ENCODE measurements at places on chromosomes 13 and 19.

GRCh38 chr13:110771194-110771593, 57.7 kb downstream of the ING1 start:
- DNase-seq = no peak

DNA sequence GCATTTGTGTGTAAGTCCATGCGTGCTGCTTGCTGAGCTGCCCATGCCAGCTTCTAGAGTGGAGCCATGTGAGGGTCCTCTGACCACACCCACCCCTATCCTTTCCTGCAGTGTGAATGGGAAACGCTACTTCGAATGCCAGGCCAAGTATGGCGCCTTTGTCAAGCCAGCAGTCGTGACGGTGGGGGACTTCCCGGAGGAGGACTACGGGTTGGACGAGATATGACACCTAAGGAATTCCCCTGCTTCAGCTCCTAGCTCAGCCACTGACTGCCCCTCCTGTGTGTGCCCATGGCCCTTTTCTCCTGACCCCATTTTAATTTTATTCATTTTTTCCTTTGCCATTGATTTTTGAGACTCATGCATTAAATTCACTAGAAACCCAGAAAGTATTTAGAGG, 10.3 kb downstream of the TBCB start:
- DNase-seq = no peak

- DNase-seq = peak; percentile 80
Observed at GRCh38 chr19:18789883-18790565, 1.1 kb downstream of the COMP start.

- no peak for DNase-seq
Observed at GRCh38 chr13:58804832-58805231, 1173.3 kb downstream of the PCDH17 start.

GRCh38 chr13:99894840-99895443, 76.6 kb downstream of the ZIC5 start:
- DNase-seq = no peak

- DNase-seq = no peak
Observed at GRCh38 chr13:95176611-95177259, 124.5 kb downstream of the ABCC4 start.

- no peak for DNase-seq
Observed at GRCh38 chr13:69579351-69579750, 528.3 kb upstream of the ATXN8OS start.

DNA sequence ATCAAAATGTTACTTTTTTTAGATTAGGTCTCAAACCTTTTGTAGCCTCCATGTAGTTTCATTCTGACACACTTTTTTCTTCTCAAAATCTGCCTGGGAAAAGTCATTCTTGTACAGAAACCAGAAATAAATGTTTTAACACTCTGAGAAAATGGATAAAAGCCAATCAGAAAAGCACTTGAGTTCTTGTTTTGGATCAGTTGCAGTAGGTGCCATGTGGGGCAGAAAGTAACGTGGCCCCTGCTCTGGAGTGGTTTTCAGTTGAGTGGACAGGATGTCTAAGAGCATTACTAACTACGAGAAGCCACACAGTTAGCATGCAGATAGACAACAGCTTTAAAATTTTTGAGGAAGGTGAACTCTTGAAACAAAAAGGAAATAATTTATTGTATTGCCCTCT, 19.1 kb downstream of the GPR183 start:
- DNase-seq = no peak

- no peak for DNase-seq
Observed at GRCh38 chr19:49689133-49690078, at the start of gene ADM5. Gene ADM5, plus strand, starts transcription at chr19:49689594. Its CDS starts 244 bp downstream, at chr19:49689838.

GRCh38 chr13:112441779-112442310, 65.7 kb downstream of the SPACA7 start:
- no peak for DNase-seq

DNA sequence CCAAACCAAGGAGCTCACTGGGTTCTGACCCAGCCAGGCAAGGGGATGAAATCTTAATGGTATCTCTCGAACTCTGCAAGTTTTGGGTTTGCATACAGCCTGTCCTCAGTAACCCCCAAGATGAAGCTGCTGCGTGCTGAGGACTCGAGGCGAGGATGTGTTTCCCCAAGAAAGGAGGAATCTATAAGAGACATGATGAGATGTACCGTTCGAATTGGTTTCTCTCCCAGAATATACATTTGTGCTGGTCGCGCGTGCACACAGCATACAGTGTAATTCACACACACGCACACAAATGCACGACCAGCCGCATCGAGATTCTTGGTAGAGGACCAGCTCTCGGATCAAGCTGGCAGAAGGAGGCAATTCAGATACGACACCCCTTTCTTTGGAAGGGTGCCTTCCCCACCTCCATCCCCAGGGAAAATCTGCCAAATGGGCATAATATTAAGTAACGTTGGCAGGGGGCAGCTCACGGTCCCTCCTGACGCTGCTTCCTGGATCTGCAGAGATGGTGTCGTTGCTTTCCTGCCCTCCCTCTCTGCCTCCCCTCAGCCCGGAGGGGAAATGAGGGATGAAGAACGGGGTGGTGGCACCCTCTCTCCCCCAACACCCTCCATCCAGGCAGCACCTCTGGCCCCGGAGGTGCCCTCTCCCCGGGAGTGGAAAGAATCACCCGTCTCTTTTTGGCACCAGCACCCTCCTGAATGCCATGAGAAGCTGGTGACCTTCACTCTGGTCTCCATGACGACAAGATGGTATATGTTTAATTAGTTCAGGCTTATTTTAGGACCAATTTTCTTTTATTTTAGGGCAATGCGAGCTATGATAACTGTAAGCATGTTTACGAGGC, 310.2 kb downstream of the ZNF536 start:
- DNase-seq = no peak

- no peak for DNase-seq
Observed at GRCh38 chr19:40933025-40933424, 51.0 kb upstream of the CYP2A7 start.

GRCh38 chr19:7789447-7789846, 26.4 kb downstream of the CLEC4M start:
- DNase-seq = no peak

GRCh38 chr13:46551410-46552302, 1.3 kb upstream of the LRCH1 start:
- DNase-seq = peak; percentile 80

- DNase-seq = peak; percentile 57
Observed at GRCh38 chr13:26558074-26558805, 757 bp downstream of the WASF3 start.

DNA sequence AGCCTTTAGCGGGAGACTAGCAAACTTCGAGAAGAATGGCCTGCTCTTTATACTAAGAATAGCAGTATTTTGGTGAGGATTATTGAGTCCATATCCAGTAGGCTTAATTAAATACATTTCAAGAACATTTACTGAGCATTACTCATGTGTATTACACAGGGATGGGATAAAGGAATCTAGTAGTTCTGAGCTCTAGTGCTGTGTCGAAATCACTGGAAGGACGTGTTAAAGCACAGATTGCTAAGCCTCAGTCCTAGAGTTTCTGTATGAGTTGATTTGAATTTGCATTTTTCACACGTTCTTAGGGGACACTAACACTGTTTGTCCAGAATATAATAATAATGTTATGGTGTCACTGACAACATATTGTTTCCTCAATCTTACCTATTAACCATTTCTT, 9.0 kb downstream of the ZNF302 start:
- DNase-seq = no peak

GRCh38 chr13:102487330-102487729, 85.5 kb upstream of the FGF14 start:
- DNase-seq = no peak

Measured in D341Med (cell line).